Cortex of kidney (tissue), 1 donor: ENCODE measurements at places on chromosomes 3 and 15.

GRCh38 chr3:168002786-168003368 lies 92.8 kb downstream of the GOLIM4 start:
- no peak for DNase-seq

DNA sequence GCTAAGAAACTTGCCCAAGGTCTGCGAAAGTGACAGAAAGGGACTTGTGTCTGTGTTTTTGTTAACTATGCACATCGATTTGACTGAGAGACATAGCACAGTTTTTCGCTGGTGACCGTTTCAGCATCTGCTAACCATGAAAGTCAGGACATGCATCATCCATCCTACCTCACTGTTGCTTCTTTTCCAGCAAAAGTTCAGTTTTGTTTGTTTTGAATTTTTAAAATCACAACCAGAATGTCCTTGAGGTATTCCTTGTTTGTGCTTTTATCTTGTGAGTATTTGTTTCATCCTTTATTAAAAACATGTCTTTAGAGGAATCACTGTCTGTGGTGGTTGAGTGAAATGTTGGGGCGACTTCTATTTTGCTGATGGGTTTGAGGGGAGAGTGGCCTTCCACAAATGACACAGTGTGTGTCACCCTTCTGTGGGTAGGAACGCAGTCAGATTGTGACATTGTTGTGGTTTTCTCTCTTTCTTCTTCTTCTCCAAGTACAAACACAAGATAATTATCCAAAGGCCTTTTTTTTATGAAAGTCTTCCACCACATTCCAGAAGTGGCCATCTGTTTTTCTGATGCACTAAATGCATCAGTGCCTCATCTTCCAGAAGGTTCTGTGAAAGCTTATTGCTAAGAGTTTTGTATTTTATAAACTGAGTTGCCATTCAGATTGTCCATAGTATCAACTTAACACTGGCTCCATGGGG lies 214.4 kb upstream of the NR2E3 start:
- no peak for DNase-seq

DNA sequence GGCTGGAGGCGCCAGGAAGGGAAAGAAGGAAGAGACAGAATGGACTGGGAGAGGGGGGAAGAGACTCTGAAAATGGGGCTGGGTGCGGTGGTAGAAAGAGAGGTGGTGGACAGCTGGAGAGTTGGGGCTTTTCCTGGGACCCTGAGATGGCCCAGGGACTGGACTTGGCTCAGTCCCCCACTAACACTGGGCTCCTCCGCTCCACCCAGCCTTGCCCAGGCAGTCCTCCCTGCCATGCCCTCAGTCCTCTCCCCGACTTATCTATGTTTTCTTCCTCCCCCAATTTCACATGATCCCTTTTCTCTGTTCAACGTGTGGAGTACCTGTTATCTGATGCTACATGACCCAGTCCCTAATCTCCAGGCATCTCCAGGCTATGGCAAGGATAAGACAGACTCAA lies 6.3 kb upstream of the HCN4 start:
- no peak for DNase-seq

DNA sequence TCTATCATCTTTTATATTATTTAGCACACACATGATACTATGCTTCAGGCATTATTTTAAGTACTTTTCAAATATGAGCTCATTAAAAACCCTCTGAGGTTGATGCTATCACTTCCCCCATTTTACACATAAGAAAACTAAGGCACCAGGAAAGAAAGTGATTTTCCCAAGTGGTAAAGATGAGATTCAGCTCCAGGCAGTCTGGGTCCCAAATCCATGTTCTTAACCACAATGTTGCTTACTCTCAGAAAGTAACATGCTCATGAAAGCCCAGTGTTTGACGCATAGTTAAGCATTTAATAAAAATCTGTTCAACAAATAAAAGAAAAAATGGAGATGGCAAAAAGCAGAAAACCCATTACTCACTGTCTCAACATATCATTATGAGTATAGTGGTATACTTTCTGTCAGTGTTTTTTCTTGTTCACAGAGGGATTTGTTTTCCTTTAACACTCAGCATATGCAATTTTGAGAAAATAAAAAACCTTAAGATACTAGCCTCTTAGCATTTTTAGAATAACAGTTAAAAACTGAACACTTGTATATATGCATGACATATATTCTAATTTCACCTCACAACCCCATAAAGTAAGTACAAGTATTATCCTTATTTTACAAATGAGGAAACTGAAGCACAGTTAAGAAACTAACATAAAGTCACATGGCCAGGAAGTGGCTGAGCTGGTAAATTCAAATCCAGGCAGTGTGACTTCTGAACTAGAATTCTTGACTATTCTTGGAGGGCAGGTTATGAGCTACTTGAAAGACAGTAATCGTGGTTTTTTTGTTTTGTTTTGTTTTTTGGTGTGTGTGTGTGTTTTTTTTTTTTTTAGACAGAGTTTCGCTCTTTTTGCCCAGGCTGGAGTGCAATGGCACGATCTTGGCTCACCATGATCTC lies 10.4 kb downstream of the PEAK1 start:
- no peak for DNase-seq

DNA sequence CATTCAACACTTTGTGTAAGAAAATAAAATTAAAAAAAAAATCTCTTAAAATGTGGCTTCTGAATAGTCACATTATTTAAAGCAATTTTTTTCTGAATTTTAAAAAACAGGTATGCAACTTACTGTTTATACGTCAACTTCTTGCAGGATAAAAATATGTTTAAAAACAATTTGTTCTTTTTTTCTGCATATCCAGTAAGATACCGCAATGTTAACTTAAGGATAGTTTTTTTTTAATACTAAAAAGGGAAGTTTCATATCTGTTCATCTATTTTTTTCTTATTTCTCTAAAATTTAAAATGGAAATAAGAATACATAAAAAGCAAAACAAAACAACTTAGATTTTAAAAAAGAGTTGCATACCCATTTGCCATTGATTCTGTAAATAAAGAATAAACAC lies 27.4 kb downstream of the GOLIM4 start:
- DNase-seq = no peak

DNA sequence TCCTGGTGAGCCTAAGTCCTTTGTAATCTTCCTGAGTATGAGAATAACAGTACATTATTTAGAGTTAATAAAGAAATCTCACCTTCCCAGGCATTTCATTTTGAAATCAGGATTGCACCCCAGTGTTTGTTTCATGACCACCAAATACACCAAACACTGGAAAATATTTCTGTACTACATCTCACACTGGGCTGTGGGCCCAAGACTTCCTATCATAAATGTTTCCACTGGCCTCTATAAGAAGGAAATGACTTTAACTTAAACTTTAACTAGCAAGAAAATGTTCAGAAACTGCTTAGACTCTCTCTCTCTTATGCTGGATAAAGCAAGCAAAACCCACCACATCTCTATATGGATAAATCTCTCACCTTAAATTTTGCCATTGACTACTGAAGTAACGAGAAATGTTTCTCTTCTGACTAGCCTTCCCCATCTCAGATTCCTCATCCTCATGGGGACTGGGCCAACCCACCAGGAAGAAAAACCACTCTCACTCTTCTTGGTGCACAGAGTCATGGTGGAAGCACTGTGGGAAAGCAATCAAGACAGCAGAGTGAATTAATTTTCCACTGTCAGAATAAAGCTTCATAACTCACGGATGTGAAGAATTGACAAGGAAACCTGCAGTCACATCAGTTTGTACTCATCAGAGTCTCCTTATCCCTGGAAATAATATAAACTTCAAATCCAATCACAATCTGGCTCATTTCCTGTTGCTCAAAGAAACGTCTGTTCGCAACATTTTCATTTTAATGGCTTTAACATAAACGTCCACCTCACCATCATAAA lies 859.6 kb downstream of the EPHA3 start:
- DNase-seq = no peak

GRCh38 chr15:39624806-39625205 lies 43.9 kb downstream of the THBS1 start:
- no peak for DNase-seq

DNA sequence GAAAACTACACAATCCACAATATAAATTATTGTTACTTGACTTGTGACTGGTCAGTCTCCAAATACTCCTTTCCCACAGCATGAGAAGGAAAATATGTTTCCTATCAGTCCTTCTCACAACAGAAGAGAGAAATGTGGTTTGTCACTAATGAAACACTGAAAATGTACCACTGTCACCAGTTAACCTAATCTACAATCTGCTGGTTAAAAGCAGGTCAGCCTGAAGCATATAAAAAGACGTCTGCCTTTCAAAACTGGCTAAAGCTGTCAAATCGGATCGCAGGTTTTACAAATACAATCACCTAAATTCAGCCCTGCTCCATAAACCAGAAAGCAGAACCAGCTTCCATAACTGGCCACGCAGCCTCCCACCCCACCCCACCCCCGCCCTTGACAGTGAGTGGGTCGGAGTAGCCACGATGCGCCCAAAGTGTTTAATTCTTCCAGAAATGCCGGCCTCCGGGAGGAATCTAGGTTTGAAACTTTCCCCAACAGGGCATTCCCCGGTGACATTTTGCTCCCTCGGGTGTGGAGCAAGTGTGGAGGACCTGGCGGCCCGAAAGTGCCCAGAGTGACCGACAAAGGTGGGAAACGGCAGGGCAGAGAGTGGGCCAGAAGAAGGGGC lies 682 bp downstream of the ETFA start:
- no peak for DNase-seq

DNA sequence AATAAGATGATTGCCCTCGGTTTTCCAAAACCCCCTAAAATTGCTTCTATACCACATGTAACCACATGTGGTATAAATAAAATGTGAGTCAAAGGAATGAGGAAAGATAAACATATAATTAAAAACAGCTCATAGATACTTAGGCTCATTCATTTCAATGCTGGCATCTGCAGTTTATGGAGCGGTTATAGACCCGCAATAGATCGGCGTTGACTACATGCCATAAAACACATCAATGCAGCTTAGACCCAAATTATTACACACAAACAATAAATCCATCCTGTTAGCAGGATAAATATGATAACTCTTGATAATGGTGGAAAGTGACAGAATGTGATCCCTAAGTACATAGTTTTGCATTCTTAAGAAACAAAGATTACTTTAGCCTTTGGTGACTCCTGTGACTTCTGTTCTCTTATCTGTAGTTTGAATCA lies 143.7 kb downstream of the NR2F2 start:
- DNase-seq = no peak
